HFF-Myc (cell line): ENCODE measurements at places on chromosomes 5 and 9.

DNA sequence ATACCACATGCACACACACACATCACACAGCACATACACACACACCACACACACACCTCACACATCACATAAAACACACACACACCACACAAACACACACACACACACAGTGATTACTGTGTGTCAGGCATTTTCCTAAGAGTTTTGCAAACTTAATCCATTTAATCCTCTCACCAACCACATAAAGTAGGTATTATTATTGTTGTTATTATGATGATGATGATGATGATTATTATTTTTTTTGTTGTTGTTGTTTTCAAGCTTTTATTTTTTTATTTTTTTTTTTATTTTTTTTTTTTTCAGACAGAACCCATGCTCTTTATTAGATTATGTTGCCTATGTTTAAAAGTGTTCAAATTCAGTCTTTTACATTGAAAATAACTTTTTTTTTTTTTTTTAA lies 31.5 kb downstream of the JADE2 start:
- DNase-seq: no peak

- DNase-seq: no peak
Measured at GRCh38 chr9:132116583-132116982, 36.9 kb upstream of the MED27 start.

- DNase-seq: no peak
Measured at GRCh38 chr9:38017149-38017884, 51.7 kb downstream of the SHB start.

GRCh38 chr9:114774524-114774923 lies 31.3 kb downstream of the TNFSF15 start:
- DNase-seq: no peak

- DNase-seq: peak; percentile 85
Measured at GRCh38 chr5:150000256-150000989, at the start of the genes HMGXB3 and TIGD6. HMGXB3 (plus strand) TSS chr5:150000739; CDS start chr5:150004853, 4,114 bp downstream. TIGD6 (minus strand) TSS chr5:150000654; CDS start chr5:149996348, 4,306 bp downstream.

- no peak for DNase-seq
Measured at GRCh38 chr5:122755783-122756182, 19.1 kb upstream of the SNX2 start.

DNA sequence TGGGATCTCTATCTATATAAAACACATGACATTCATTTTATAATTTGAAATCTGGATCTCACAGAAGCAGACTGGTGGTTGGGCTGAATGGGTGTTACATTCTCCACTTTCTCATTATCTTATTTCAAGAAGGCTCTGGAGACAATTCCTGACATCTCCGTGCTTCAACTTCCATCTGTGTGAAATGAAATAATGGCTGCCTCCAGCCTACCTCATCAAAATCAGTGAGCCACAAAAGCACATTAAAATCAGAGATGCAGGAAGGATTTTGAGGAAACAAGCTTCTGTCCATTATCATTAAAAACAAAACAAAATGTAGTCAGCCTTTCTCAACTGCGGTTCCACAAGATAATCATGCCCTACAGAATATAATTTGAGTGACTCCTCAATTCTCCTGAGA lies 958.3 kb upstream of the DMAC1 start:
- no peak for DNase-seq

- no peak for DNase-seq
Measured at GRCh38 chr5:87266914-87267573, 639 bp upstream of the RASA1 start.

DNA sequence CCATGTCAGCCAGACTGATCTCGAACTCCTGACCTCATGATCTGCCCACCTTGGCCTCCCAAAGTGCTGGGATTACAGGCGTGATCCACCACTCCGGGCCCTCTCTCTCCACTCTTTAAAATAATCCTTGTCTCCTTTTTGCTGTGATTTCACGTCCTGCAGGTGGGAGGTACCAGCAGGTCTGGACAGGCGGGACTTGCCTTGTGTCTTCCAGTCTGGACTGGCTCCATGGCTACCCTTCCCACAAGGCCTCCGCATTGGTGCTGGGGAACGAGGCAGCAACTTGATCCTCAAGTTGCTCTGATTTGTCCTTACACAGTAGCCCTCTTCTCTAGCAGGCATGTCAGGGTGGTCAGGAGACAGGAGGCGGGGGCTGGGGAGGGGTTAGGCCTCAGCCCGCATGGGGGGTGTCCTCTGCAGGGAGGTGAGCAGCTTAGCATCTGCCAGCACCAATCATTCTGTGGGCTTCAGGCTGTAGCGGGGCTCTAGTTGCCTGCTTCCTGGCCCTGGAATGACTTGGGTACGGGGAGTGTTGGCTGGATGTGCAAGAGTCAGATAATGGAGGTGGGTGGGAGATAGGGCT lies 54.3 kb downstream of the TENT4A start:
- DNase-seq: no peak

- DNase-seq: no peak
Measured at GRCh38 chr9:135240222-135240621, 152.8 kb downstream of the OLFM1 start.

DNA sequence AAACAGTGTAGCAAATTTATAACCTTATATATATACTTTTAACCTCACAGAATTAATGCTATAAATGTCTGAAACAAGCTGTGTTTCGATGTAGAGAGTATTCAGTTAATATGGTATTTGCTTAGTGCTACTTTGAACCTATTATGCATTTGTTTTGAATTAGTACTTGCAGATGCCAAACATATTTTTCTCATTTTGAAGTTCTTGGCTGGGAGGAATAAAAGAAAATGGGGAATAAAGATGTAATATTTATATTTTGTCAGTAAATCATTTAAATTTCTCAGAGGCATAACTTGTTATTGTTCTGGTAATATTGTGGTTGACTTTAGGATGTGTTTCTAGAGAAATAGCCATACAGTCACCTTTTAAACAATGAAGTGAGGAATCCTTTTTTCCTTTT lies 175.9 kb upstream of the IZUMO3 start:
- DNase-seq: no peak

DNA sequence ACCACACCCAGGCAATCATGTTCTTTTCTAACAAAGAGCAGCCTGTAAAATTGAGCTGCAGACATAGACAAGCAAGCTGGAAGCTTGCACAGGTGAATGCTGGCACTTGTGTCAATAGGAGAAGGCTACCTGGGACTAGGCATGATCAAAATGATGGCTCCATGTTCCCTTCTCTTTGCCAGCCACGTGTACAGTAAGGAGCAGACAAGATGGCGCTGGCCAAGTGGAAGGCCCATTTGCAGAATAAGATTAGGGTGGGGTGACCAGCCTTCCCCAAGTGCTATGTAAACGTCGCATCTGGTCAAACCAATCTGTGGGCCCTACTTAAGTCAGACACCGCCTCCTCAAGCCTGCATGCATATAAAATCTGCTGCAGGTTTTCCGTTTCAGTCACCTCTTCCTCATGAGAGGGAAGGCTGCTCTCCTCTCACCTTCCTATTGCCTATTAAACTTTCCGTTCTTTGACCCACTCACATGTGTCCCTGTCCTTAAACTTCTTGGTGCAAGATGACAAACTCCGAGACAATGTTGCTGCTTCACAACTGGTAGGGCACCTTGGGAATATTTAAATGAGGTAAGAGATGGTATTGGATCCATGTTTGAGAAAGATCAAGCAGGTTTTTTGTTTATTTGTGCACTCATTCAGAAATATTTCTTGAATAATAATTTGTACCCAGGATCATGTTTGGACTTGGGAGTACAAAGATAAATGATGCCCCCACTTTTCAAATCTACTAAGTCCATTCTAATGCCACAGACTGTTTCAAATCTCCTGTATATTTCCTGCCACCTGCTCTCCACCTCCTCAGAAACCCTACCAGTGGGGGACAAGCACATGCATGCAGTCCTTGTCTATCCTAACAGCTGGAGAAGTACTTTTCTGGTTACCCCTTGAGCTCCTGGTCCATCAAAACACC lies 30.7 kb upstream of the TGFBR1 start:
- DNase-seq: no peak

DNA sequence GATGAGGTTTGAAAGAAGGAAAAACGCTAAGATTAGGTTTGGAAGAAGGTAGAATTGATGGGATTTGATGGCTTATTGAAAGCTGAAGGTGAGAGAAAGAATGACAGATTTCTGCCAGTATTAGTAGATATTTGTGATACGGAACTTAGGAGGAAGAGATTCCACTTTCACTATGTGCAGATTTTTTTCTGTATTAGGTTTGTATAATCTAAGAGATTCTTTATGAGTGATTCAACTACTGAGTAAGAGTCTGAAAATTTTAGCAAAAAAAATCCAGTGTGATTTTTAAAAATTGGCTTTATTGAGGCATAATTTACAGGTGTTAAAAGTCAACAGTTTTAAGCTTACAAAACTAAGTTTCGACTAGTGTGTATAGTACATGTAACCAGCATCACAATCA lies 54.1 kb downstream of the AP3S1 start:
- DNase-seq: no peak
